ENCODE measurements at places on chromosomes 4 and X. TPM values are rescaled to one million over a fixed set of nuclear protein-coding genes. Genes with fewer than 3 reads are reported as not detected.

The LRP2BP gene
- total RNA-seq = 0.20 TPM

The BTK gene
- not detected for total RNA-seq

The NAA11 gene
- not detected for total RNA-seq

The ACOT9 gene
- total RNA-seq = 35.1 TPM

The PABPC1L2B gene
- not detected for total RNA-seq

The FAM47A gene
- total RNA-seq = not detected

GRCh38 chr4:174278467-174278866, 5.0 kb downstream of the FBXO8 start:
- H3K36me3 ChIP-seq = no peaks in the 10 kb centered on the region
- no peaks in the 10 kb centered on the region for H3K27me3 ChIP-seq
- DNase-seq = no peak
- no peaks in the 10 kb centered on the region for H3K4me1 ChIP-seq

DNA sequence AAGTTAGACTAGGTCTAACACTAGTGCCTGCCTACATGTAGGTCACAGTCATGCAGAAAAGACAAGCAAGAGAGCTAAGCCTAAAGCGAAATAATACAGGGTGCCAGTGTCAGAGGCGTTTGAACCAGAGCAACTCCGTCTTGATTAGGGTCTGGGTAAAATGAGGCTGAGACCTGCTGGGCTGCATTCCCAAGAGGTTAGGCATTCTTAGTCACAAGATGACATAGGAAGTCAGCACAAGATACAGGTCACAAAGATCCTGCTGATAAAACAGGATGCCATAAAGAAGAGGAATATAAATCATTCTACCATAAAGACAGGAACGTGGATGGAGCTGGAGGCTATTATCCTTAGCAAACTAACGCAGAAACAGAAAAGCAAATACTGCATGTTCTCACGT, 120.9 kb downstream of the BEND2 start:
- peak; percentile 55 for DNase-seq
- peaks cover 13% of the 10 kb centered on the region for H3K4me1 ChIP-seq
- H3K27me3 ChIP-seq = no peaks in the 10 kb centered on the region

- no peak overlapping the region for H3K27ac ChIP-seq
- H3K36me3 ChIP-seq = no peaks in the 10 kb centered on the region
- H3K27me3 ChIP-seq = no peaks in the 10 kb centered on the region
- no peak overlapping the region for H3K4me3 ChIP-seq
Observed at GRCh38 chr4:169810325-169811323, 52.9 kb upstream of the HPF1 start.

DNA sequence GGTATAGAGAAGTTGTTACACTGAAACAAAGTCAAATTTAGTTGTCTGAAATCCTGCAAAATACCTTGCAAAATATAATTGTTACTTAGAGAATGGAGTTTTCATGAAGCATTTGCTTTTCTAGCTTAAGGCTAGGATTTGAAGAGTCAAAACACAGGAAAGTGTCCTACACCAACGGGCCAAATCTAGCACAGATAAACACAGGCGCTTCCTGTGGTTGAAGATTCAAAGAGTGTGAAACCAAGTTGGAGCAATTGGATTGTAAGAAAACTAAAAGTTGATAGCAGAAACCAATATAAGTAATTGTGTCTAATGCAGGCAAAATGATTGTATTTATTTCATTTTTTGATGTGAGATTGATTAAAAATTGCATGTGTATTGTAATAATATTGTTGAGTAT, 2002.5 kb upstream of the TENM3 start:
- DNase-seq = no peak
- no peaks in the 10 kb centered on the region for H3K4me1 ChIP-seq
- H3K27ac ChIP-seq = no peak overlapping the region
- no peak overlapping the region for H3K4me3 ChIP-seq

DNA sequence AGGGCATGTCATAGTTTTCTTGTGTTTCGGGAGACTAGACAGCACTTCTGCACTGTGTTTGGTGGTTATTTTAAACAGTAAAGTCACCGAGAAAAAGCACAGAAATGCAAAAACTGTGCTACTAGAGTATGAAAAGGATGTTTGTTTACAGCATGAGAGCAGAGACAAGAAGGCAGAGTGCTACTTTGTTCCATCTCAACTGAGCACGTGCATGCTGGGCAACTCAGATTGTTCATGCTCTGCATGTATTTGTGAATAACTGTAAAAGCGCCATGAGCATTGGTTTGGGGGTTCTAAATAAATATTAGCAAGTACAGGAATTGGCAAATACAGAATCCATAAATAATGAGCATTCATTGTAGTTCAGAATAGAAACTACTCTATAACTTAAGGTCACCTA, 7.4 kb downstream of the EVC start:
- H3K36me3 ChIP-seq = no peaks in the 10 kb centered on the region
- no peaks in the 10 kb centered on the region for H3K27me3 ChIP-seq
- no peak overlapping the region for H3K4me3 ChIP-seq
- peaks cover 12% of the 10 kb centered on the region for H3K4me1 ChIP-seq

- no peak overlapping the region for H3K4me3 ChIP-seq
- no peak overlapping the region for H3K27ac ChIP-seq
- no peaks in the 10 kb centered on the region for H3K27me3 ChIP-seq
- H3K36me3 ChIP-seq = no peaks in the 10 kb centered on the region
- no peaks in the 10 kb centered on the region for H3K4me1 ChIP-seq
Observed at GRCh38 chr4:99205153-99205979, 13.7 kb downstream of the ADH6 start.

GRCh38 chr4:105951198-105951597, 55.9 kb downstream of the NPNT start:
- H3K36me3 ChIP-seq = no peaks in the 10 kb centered on the region
- DNase-seq = no peak
- no peak overlapping the region for H3K27ac ChIP-seq

GRCh38 chr4:66404141-66404540, 733.9 kb upstream of the EPHA5 start:
- H3K27ac ChIP-seq = no peak overlapping the region
- H3K27me3 ChIP-seq = no peaks in the 10 kb centered on the region
- no peaks in the 10 kb centered on the region for H3K36me3 ChIP-seq
- H3K4me3 ChIP-seq = no peak overlapping the region

DNA sequence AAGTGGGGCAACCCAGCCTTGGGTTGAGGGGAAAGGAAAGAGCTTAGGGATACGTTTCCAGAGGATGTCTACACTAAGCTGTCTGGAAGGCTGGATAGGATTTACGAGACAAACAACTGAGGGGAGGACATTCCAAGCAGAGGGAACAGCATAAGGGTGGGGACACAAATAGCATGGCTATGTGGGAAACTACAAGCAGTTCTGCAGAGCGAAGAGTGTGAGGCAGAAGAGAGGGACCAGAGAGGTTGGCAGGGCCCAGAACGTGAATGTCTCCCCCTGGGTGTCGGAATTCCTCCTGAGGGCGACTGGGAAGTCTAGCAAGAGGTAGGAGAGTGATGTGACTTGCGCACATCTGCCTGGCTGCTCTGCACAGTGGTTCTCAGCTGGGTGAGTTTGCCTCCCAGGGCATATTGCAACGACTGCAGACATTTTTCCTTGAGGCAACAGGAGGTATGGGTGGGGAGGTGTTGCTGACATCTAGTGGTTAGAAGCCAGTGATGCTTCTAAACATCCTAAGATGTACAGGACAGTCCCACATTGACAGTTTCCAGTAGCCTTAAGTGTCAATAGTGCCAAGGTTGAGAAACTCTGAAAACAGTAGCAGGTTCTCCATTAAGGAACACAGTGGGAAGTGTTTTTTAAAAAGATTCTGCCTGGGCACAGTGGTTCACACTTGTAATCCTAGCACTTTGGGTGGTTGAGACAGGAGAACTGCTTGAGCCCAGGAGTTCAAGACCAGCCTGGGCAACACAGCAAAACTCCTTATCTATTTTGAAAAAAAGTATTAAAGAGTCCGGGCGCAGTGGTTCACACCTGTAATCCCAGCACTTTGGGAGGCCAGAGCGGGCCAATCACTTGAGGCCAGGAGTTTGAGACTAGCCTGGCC, 9.2 kb downstream of the NDUFA1 start:
- peak overlapping the region; percentile 37 for H3K27ac ChIP-seq
- no peaks in the 10 kb centered on the region for H3K36me3 ChIP-seq
- H3K4me1 ChIP-seq = no peaks in the 10 kb centered on the region
- H3K4me3 ChIP-seq = no peak overlapping the region
- H3K27me3 ChIP-seq = no peaks in the 10 kb centered on the region

DNA sequence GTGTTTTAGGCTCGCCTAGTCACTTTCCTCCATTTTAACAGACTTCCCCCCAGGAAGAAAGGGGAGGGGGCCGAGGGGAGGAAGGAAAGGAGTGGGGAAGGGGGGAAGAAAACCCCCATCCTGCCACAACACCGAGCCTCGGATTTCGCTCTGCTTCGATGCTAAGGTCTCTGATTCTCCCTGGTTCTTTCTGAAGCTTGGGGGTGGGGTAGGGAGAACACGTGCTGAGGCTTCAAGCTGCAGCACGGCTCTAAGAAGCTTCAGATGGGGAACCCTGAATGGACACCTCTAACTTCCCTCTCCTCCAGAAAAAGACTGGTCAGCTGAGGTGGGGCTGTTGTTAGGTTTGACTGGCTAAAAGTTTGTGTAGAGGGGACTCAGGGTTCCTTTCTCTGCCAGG, 61.8 kb downstream of the RHOH start:
- H3K27ac ChIP-seq = no peak overlapping the region
- H3K4me1 ChIP-seq = peaks cover 52% of the 10 kb centered on the region
- no peaks in the 10 kb centered on the region for H3K27me3 ChIP-seq
- DNase-seq = no peak

GRCh38 chr4:17665346-17665745, 50.9 kb downstream of the MED28 start:
- H3K27me3 ChIP-seq = no peaks in the 10 kb centered on the region
- DNase-seq = no peak
- no peaks in the 10 kb centered on the region for H3K36me3 ChIP-seq
- H3K4me1 ChIP-seq = no peaks in the 10 kb centered on the region
- no peak overlapping the region for H3K4me3 ChIP-seq

DNA sequence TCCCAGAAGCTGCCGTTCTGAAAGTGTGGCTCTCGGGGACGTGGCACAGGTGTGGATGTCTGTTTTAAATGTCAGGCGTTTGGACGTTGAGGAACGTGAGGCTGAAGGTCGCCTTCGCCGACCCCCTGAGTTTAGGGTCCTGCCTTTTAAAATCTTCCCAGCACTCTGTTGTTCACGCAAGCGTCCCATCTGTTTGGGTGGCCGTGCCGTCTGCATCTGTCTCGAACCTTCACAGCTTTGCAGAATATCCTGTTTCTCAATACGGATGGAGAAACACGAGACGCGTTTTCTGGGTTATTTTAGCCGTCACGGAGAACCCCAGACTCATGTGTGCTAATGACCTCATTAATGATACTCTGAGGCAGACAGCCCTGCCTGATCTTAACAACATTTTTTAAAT, 31.5 kb downstream of the SHOX start:
- no peaks in the 10 kb centered on the region for H3K4me1 ChIP-seq
- H3K27me3 ChIP-seq = no peaks in the 10 kb centered on the region
- H3K36me3 ChIP-seq = no peaks in the 10 kb centered on the region

DNA sequence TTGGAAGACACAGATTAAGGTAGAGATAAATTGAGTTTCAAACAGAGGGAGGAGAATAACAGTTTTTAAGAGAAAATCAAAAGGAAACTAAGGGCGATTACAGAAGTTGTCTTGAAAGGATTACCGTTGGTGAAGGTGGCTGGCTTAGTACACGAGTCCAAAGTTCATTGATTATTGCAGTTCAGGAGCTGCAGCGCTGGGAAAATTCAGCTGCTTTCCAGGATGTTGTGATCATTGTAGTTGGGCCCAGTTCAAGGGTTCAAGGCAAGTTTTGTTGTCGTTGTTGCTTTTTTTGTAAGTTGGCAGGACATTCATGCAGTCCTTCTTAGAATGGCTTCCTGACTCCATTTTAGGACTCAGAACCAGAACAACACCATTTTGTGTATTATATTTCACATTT, 461.7 kb downstream of the RAPGEF2 start:
- no peaks in the 10 kb centered on the region for H3K36me3 ChIP-seq
- no peak for DNase-seq
- no peak overlapping the region for H3K4me3 ChIP-seq
- no peaks in the 10 kb centered on the region for H3K4me1 ChIP-seq

DNA sequence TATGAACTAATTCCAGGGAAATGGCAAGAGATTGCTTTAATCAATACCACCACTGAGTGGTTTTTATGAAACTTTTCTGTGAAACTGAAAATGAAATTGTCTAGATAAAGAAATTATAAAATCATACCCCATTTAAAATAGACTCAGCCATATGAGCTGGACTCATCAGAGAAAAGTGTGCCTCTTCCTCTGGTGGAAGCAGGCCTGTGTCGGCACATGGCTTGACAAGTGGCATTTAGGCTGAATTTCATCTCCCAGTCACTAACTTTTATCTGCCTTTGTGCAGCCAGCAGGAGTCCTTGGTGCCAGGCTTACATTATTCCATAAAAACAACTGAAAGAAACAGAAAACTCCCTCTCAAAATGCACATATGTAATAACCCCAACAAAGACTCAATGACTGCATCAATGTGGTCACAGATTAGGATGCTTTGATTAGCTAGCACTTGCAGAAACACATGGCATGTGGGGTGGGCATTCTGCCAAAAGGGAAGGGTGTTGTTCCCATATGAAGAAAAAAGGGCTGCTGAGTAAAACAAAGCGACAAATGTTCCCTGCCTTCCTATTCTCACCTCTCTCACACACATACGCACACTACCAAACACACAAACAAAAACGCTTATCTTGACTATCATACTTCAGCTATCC, 232.3 kb downstream of the PABPC4L start:
- no peaks in the 10 kb centered on the region for H3K4me1 ChIP-seq
- H3K27ac ChIP-seq = no peak overlapping the region
- no peak overlapping the region for H3K4me3 ChIP-seq
- no peaks in the 10 kb centered on the region for H3K27me3 ChIP-seq

Data from Caco-2 (cell line).